ENCODE measurements at places on chromosomes 11 and 22.

- DNase-seq, result no peak
Measured at GRCh38 chr11:68418648-68419047, 41.9 kb upstream of the PPP6R3 start.

DNA sequence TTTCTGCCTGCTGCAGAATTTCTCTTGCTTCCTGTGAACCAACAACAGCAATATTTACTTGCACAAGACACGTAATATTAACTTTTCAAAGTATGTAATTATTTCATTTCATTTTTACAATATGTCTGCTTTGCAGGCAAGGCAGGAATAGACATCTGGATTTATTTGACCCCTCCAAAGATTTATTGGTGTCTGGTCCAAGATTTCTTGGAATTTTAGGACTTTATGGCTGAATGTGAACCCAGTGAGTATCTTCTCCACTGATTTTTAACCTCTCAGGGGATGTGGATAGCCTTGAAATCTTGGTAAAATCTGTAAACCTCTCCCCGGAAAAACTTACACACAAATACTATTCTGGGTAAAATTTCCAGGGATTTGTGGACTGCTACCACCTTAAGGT is 61.5 kb downstream of the PKNOX2 start:
- DNase-seq, result no peak

- no peak for DNase-seq
Measured at GRCh38 chr11:134951305-134951700, 539.3 kb upstream of the B3GAT1 start.

GRCh38 chr11:5713695-5714094 is 22.6 kb upstream of the OR56B1 start:
- no peak for DNase-seq

GRCh38 chr11:3189886-3190583 is 24.9 kb upstream of the OSBPL5 start:
- DNase-seq, result peak; percentile 5

DNA sequence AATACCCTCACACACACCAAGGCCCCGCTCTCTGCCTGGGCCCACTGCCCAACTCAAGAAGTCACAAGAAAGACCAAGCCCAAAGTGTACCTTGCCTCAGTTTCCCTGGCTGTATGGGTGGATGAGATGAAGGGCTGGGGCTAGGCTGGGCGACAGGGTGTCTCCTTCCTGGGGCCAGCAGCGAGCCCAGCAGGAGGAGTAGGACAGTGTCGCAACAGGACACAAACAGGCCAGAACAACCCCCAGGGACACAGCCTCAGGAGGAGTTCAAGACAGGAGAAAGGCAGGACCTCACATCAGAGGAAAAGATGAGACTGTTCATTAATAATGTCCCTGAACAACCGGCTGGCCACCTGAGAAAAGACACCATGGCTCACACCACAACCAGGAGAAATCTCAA is 13.3 kb downstream of the CSNK1E start:
- no peak for DNase-seq

DNA sequence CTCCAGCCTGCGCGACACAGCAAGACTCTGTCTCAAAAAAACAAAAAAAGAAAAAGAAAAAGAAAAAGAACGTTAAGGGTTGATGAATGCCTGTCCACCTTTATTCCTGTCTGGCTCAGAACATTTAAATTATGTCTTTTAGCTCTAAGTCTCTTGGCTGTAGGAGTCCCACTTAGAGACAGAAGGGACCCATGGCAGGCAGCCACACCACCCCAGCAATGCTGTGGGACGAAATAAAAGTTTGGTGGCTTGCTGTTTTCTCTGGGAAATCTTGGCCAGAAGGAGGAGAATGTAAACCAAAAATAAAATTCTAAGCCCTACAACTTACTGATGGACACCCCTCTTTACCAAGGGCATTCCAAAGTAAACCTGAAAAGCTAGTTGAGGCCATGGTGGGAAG is 38.9 kb upstream of the GNAZ start:
- no peak for DNase-seq

DNA sequence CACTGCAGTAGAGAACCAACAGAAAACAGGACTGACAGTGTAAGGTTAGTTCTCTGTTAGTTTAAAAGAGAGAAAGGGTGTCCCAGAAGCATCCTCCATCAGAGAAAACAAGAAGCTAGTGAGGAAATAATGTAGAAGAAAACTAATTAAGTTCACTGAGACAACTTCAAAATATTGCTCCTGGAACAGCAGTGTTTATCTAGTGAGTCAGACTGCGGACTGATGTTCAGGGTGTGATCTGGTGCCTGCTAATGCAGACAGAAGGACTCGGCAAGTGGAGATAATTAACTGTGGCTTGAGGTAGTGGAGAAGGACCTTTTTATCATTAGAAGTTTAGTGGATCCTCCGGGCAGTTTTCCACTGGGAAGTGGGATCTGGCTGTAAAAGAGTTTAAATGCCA is 55.4 kb downstream of the CDON start:
- DNase-seq, result no peak

- DNase-seq, result no peak
Measured at GRCh38 chr11:350723-351255, 18.5 kb upstream of the B4GALNT4 start.

- no peak for DNase-seq
Measured at GRCh38 chr11:94728541-94728940, 39.6 kb upstream of the AMOTL1 start.

DNA sequence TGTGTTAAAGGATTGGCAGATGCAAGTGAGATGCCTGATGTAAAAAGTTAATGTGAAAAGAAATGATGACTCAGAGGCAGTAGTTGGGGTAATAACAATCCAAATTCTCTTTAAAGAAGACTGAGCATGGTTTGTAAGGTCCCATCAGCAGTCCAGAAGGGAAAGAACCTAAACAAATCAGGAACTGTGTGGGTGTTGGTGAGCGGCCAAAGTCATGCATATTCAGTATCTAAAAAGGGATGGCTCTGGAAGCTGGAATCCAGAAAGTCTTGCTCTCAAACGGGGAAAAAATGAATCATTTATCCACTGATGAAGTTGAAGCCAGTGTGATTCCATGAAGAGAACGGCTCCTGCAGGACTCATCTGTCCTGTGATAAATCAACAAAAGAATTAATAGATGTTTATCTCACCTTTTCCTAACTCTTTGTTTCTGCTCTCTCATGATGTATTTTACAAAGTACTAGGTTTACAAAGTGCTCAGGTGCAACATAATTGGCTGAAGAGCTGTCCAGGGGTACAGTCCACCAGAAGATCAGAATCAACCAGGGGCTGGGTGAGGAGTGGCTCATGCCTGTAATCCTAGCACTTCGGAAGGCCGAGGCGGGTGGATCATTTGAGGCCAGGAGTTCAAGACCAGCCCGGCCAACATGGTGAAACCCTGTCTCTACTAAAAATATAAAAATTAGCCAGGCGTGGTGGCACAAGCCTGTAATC is 20.5 kb upstream of the SORL1-AS1 start:
- no peak for DNase-seq

Data from D341Med (cell line).